Stimulated activated CD4-positive, alpha-beta T cell treated with anti-CD3 and anti-CD28 coated beads, Interleukin-12 subunit alpha, Interleukin-12 subunit beta, amount 100 ng/mL, for 4 hours (primary cell): ENCODE measurements at places on chromosomes 1 and 21.

- DNase-seq: no peak
These were observed 95.0 kb upstream of the COL6A1 start for GRCh38 chr21:45886610-45887026.

- no peak for DNase-seq
These were observed 17.4 kb downstream of the FAM163A start for GRCh38 chr1:179760521-179760920.

DNA sequence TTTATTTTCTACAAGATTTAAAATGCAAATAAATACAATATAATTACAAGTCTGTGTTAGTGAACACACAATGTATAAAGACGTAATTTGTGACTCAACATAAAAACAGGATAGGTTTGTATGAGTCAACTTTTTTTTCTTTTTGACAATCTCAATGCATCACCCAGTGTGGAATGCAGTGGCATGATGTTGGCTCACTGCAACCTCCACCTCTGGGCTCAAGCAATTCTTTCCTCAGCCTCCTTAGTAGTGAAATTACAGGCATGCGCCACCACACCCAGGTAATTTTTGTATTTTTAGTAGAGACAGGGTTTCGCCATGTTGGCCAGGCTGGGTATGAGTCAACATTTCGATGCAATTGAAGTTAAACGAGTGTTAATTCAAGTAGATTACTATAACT, 5.9 kb upstream of the SPRR2E start:
- DNase-seq: no peak

DNA sequence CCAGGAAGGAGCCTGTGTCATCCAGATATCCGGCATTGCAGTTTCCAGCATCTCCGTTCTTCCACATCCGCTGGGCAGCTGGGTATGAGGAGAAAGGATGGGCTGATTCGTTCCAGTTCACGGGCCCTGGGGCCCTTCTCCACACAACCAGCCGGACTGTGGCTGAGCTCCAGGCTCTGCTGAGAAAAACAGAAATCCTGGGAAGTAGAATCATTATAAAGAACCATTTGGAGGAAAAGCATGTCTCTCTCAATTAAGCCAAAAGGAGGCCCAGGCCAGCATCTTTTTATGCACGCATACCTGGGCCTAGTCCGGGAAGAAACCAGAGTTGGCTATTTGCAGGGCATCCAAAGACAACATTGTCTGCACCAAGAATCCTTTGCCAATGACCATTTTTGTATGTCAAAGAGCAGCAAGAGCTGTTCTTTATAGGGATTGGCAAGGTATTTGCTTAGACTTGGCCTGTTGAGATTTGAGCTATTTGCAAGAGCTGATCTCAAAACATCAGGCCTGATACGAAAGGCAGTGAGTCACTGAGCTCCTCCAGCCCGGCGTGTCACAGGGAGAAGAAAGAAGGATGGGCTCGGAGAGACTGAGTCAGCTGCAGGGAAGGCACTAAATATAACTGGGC, 84.9 kb upstream of the ARHGEF16 start:
- DNase-seq: no peak

DNA sequence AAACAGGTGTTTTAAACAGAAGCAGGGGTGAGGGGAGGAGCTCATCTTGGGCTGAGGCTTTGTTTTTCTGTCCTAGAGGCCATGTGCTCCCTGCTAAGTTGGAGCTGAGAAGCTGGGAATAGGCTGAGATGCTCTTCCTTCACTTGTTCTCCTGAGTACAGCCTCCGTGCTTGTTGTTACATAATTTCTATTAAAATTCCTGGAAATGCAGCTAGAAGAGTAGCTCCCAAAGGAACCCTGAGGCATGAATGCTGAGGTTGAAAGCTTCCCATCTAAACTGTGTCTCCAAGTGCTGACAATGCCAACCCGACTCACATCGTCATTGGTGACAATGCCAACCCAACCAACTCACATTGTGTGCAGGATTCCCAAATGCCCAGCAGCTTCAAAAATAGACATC, 12.6 kb upstream of the ITPKB start:
- DNase-seq: no peak

DNA sequence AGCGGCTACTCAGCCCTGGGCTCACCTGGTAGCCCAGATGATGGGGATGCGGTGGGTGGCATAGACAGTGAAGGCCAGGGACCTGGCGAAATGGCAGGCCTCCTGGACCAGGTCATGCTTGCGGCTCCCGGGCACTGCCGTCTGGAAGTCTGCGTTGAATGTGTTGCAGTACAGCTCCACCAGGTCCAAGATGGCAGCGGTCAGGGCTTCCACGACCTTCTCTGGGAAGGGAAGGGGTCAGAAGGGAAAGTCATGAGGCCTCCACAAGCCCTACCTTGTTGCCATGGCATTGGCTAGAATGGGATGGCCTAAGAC, 38.8 kb downstream of the PIK3C2B start:
- DNase-seq: no peak

DNA sequence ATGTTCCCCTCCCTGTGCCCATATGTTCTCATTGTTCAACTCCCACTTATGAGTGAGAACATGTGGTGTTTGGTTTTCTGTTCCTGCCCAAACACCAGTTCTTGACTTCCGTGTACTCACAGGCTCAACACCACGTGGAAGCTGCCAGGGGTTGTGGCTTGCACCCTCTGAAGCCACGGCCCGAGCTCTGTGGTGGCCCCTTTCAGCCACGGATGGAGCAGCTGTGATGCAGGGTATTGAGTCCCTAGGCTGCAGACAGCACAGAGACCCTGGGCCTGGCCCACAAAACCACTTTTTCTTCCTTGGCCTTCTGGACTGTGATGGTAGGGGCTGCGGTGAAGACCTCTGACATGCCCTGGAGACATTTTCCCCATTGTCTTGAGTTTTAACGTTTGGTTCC, 111.6 kb downstream of the SYT14 start:
- no peak for DNase-seq

DNA sequence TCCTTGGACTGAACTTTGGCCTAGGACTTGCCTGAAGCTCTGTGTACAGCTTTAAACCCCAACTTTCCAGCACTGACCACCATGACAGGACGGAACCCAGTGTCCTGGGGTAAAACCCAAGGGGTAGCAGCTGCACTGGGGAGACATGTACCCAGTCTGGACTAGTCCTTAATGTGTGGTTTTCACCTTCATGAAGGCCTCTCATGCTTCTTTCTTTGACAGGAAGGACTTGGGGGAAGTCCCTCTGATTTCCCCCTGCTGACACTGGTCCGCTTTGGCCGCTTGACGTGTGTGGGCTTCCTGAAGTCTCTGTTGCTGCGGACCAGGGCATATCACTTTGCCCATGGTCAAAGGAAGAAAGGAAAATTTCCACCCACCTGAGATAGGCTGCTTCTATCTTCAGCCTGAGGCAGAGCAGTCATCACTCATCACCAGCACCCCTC, 66.3 kb upstream of the PRDX6 start:
- DNase-seq: no peak

DNA sequence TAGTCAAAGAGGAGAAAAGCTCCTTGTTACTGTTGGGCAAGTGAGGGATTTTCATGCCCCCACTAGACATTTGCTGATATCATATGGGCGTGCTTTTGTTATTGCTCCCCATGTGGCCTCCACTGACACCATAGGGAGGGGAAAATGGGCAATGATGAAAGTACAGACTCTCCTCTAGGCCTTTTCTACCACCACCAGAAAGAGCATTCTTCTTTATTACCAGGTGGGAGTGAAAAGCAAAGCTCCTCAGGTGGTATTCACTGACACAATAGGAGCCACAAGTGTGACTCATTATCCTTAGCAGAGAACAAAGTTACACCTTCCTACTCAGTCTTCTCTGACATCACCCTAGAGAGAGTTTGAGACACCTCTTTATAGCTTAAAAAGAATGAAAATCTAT, 667.1 kb downstream of the LTN1 start:
- no peak for DNase-seq

GRCh38 chr1:61253059-61253735, 170.8 kb downstream of the NFIA start:
- no peak for DNase-seq

GRCh38 chr1:170200621-170201397, 55.0 kb downstream of the NTMT2 start:
- DNase-seq: no peak
